ENCODE measurements at places on chromosomes 1 and 21.

DNA sequence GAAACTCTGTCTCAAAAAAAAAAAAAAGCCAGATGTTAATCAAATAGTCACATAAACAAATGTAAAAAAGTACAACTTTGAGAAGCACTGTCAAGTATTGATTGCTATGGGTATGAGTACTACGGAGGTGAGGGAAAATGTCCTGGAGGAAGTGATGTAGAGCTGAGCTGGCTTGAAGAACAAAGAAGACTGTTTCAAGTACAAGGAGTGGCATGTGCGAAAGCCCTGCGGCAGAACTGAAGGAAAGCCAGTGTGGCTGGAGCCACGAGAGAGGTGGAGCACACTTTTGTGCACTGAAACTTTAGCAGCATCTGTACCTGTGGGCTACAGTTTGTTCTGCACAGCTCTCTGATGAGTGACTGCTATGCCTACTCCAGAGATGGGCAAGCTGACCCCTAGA lies 5.4 kb upstream of the RPS6KA1 start:
- DNase-seq, result no peak

- DNase-seq, result no peak
These were observed 112.2 kb downstream of the USP25 start for GRCh38 chr21:15841856-15842564.

- DNase-seq, result no peak
These were observed 157.7 kb downstream of the SLC35F3 start for GRCh38 chr1:234062166-234062565.

GRCh38 chr21:44589586-44590305 lies 2.6 kb downstream of the KRTAP10-6 start:
- DNase-seq, result no peak

GRCh38 chr1:115310581-115311473 lies 27.2 kb downstream of the NGF start:
- no peak for DNase-seq

- DNase-seq, result no peak
These were observed 32.8 kb upstream of the RUNX1 start for GRCh38 chr21:35081861-35082260.

DNA sequence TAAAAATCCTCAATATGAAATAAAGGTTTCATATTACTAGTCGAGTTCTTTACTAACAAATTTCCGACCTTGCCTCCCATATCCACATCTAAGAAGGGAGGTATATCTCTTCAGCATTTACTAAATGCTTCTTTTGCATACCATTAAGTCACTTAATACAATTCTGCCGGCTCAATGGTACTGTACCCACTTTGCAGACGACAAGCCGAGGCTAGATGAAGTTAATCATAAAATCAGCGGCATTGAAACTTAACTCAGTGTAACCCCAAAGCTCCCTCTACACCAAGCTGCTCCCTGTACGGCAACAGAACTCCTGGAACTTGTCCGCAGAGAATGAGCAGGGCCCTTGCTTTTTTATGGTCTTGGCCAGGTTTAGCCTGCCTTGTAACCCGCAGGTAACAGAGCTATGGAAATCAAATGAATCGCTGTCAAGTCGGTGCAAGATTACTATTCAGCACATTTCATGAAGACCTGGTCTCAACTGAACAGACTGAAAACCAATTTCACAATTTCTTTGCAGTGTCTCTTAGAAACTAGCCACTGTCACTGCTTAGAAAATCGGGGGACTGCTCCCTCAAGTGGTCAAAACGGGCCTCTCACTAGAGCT lies 738 bp downstream of the INTS7 start:
- DNase-seq, result no peak

GRCh38 chr1:182478238-182478637 lies 28.3 kb downstream of the RGSL1 start:
- DNase-seq, result no peak

GRCh38 chr1:165456114-165456513 lies 11.2 kb upstream of the RXRG start:
- no peak for DNase-seq

DNA sequence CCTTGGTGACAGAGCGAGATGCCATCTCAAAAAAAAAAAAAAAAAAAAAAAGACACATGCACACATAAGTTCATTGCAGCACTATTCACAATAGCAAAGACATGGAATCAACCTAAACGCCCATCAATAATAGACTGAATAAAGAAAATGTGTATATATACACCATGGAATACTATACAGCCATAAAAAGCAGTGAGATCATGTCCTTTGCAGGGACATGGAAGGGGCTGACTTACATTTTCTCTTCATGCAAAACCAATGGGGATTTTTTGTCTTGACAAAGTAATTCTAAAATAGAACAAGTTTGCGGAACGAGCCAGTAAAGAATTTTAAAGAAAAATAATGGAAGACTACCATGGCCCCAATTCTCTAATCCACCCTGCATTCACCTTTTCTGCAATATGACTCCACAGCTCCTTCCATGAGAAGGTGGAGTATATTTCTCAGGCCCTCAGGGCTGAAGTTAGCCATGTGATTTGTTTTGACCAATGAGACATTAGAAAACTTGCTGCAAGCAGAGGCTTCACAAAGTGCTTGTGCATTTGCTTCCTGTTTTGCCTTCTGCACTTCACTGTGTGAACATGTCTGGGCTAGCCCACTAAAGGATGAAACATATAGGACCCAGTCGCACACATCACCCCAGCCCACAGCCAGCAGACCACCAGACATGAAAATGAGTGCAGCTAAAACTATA lies 78.8 kb upstream of the NR5A2 start:
- DNase-seq, result no peak

DNA sequence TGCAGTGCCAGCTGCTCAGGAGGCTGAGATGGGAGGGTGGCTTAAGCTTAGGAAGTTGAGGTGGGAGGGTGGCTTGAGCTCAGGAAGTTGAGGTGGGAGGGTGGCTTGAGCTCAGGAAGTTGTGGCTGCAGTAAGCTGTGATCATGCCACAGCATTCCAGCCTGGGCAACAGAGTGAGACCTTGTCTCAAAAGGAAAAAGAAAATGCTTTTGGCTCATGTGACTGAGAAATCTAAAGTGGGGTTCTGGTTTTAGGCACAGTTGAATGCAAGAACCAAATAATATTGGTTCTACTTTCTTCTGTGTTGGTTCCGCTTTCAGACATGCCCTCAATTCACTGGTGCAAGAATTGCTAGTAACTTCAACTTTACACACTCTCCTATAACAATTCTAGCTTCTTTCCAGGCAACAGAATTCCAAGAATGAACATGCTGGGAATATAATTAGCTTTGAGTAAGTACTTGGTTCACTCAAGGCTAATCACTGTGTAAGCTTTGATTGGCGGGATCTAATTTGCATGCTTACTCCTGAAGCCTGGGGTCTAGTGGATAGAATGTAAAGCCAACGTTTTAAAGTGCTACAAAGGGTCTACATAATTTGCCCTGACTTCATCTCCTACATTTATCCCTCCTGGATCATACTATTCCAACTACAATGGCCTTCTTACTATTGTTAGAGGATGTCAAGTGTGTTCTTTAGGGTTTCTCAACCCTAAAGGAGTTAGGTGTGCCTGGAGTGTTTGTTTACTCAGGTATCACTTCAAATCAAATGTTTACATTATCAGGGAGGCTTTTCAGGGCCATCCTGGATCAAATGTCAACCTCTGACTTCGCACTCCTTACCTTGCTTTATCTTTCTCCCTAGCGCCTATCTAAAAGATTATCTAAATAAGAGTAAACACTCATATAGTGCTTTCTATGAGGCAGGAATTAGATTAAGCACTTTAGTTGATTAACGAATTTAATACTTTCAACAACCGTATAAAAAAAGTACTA lies 115.1 kb downstream of the SLC16A1 start:
- DNase-seq, result no peak

DNA sequence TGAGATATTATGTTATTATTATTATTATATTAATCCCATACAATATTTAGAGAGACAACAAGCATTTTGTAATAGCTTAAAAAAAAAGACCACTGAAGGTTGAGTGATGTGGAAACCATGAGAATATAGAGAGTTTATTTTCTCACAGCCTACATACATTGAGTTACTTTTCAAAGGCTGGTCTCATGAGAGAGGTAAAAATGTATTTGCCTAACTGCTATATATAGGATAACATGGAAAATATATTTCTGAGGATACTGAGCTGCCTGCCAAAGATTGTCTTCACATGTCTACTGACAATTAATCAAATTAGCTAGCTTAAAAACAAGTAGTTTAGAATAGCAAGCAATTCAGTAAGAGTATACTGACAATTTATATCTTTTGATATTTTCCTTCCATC lies 192.2 kb upstream of the NRIP1 start:
- DNase-seq, result no peak

DNA sequence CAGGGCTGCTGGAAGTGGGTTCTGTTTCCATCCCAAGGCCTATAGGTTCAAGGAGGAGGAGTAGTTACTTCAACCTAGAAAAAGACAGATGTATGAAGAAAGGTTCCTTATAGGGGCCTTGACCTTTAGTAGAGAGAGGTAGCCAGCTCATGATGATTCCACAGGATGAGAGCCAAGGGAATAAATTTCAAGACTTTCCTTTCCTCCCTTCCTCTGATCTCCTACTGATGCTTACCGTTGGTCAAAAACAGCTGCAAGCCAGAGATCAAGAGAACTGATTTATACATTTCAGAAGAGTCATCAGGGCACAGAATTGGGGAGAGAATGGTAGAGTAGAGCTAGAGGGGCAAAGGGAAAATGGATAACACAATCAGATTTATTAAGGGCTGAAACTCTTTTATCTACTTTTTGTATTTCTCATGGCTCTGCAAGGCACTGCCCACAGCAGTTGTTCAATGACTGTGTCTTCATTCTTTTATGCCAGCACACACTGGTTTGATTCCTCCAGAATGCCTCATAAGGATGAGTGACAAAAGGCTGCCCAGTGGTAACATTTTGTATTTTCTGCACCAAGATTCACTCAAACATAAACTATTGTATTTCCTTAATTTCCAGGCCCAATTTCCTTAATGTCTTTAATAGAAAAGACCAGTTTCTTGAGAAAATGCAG lies 37.4 kb downstream of the AK5 start:
- no peak for DNase-seq

- DNase-seq, result no peak
These were observed 136.9 kb upstream of the HNRNPU start for GRCh38 chr1:245001252-245001651.

DNA sequence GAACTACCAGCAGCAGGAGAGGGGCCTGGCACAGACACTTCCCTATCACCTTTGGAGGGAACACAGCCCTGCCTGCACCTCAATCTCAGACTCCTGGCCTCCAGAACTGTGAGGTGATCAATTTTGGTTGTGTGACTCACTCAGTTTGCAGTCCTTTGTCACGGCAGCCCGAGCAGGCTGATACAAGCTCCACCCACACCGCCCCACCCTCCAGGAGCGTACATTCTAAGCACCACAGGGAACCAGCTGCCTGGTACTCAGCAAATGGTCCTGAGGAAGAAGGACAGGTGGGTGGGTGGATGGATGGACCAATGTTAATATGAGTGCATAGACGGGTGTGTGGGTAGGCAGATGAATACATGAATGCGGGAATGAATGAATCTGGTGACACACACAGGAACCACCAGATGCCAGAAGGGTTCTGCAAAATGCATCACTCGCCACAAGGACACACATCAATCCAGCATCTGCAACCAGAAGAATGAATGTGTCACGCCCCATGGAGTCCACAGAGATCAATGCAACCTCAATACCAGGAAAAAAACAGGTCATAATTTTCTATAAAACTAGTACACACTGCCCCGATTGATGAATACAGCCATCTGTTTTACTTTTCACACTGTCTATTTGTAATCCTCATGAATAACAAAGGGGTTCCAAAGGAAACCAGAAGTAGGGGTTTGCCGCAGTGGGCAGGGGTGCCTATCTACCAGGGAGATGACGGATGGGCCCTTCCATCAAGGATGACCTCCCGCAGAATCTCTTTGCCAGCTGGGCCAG lies 284.5 kb downstream of the NPHP4 start:
- DNase-seq, result no peak

DNA sequence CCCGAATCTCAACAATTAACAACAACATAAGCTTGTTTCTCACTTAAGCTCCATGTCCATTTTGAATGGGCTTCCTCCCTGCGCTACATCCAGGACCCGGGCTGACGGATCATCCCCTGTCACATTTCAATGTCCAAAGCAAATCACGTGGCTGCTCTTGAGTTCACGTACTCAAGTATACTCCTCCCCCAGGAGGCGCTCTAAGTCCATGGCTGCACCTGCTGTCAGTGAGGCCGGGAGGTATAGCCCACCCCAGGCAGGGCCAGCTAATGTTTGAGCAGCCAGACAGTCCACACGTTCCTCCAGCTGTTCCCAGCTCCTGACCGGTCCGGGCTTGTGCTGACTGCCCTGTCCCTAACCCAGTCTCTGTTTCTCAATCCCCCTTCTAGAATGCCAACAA lies 220.8 kb downstream of the SLC35F3 start:
- DNase-seq, result no peak

GRCh38 chr21:22363504-22363903 lies 1365.3 kb downstream of the NCAM2 start:
- no peak for DNase-seq

- DNase-seq, result no peak
These were observed 43.4 kb downstream of the ZZZ3 start for GRCh38 chr1:77639056-77639455.

- no peak for DNase-seq
These were observed 8.1 kb downstream of the ADPRS start for GRCh38 chr1:36096500-36097432.

DNA sequence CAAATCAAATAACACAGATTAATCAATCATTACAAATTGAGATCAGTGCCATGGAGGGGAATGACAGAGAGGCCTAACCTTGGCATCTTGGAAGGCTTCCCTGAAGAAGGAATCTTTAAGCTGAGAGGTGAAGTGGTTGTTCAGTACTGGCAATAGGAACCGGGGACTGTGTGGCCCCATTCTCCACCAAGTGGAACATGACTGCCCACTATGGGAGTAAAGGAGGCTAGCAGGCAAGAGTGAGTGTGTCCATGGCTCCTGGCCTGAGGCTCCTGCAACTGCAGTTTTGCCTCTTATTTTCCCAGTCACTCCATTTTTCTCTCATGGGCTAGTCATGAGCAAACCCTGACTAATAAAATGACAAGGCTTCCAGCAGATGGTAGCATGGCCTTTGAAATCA lies 112.2 kb upstream of the GJB5 start:
- no peak for DNase-seq

- no peak for DNase-seq
These were observed 699 bp upstream of the NES start for GRCh38 chr1:156677616-156678596.

- no peak for DNase-seq
These were observed 445.4 kb upstream of the NFIA start for GRCh38 chr1:60636946-60637345.

GRCh38 chr1:240004086-240004749 lies 87.5 kb upstream of the FMN2 start:
- no peak for DNase-seq
